Stimulated activated CD4-positive, alpha-beta T cell treated with anti-CD3 and anti-CD28 coated beads, TNF-alpha, amount 100 ng/mL, for 24 hours (primary cell): ENCODE measurements at places on chromosomes 7 and 10.

- DNase-seq, result no peak
Observed at GRCh38 chr10:35059481-35059880, 30.7 kb downstream of the CUL2 start.

DNA sequence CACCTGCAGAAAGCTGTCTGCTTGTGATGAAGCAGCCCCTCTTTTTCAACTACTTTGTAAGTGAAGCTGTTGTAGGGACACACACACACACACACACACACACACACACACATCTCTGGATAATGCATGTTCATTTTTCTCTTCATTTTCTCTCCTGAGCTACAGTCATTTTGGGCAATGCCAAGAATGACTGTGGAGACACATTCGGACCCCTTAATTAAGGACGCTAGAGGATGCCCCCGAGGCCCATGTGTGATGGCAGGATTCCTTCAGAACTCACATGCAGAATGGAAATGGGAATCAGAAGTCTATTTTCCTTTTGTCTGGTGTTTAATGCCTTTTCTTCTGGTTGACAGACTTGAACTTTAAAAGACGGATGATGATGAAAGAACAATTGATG, 56.6 kb downstream of the CLRN3 start:
- no peak for DNase-seq

DNA sequence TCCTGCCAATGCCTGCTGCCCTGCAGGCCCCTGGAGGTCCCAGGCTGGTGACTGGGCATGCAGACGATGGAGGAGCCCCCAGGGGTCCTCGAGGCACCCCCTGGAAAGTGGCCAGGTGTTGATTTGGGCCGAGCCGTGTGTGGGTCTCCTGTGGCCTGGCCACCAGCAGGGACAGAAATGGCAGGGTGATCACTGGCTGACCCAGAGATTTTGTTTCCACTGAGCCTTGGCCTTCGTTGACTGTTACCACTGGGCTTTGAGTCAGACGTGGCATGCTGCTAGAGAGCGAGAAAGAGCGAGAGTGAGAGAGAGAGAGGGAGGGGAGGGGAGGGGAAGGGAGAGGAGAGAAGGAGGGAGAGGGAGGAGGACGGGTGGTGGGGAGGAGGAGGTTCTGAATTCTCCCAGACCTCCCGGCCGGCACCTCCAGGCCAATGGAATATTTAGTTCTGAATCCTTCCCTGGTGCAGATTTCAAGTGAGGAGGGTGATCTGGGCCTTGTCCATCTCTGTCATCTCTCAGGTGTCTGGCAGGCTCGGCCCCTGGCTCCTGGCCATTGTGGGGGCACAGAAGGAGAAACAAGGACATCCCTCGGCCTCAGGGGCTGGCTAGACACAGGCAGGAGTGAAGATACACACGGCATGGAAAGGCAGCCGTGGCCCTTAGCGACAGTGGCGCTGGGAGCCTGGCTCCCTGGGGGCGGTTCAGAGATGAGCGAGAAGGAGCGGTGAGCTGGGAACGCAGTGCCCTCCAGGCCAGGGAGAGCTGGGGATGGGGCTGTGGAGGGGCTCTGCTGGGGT, 58.2 kb downstream of the GLRX3 start:
- DNase-seq, result no peak

DNA sequence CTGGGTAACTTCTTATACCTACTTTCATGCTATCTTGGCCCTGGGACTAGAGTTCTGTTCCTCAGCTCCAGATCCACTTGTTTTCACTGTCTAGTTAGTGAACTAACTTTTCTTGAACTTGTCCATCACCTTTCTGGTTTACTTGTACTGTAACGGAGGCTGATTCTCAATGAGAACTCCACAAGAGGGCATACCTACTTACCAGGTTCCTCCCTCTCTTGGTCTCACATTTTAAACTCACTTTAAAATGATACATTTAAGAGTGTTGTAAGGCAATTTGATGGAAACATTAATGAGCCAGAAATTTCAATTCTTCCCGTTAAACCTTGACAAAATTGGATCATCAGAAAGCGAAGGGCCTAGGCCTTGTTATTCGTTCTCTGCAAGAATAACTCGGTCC, 111.6 kb downstream of the MAGI2 start:
- DNase-seq, result no peak

GRCh38 chr7:115224922-115225321, 303.0 kb downstream of the MDFIC start:
- DNase-seq, result no peak

- DNase-seq, result no peak
Observed at GRCh38 chr7:75809396-75809795, 4.2 kb downstream of the CCL24 start.

DNA sequence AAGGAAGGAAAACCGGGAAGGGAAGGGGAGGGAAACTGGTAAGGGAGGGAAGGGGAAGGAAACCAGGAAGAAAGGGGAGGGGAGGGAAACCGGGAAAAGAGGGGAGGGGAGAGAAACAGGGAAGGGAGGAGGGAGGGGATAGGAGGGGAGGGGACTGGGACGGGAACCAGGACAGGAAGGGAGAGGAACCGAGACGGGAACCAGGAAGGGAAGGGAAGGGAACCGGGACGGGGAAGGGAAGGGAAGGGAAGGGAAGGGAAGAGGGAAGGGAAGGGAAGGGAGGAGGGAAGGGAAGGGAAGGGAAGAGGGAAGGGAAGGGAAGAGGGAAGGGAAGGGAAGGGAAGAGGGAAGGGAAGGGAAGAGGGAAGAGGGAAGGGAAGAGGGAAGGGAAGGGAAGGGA, 13.6 kb downstream of the C10orf67 start:
- no peak for DNase-seq

GRCh38 chr7:157473051-157473569, 136.3 kb downstream of the DNAJB6 start:
- no peak for DNase-seq

DNA sequence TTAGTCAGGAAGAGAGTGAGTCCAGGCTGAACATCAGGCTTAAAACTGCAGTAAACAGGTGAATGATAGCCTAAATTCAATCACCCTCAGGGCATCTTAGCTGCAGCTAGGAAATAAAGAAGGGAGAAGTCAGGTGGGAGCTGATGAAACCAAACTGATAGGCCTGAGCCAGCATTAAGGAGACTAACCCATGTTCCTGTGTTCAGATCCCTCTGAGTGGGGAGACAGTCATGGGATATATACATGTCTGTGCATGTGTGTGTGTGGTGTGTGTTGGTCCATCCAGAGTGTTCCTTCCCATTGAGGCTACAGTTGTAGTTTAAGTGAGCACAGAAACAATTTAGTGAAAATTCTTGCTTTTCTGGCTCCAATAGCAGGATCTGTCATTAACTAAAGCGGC, 480.9 kb downstream of the PHTF2 start:
- DNase-seq, result no peak

- no peak for DNase-seq
Observed at GRCh38 chr10:130871406-130871805, 440.1 kb downstream of the TCERG1L start.
